DMS53 (cell line): ENCODE measurements at places on chromosomes 16 and 17.

DNA sequence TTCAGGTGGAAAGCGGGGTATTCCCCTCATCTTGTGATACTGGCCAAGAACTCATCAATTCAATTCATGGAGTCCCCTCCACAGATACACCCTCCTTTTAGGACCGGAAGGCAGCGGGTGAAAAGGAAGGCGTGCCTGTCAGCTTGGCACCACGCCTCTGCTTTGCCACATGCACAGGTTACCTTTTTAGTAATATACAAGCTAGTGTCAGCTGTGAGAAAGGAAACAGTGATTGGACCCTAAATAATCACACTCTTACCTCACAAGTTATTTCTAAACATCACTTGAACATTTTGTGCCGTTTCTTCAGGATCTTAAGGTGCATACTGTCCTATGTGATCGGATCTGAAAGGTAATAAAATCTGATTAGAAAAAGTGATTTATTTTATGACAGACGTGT is 15.7 kb downstream of the ZDHHC7 start:
- DNase-seq, result no peak

- peak; percentile 69 for DNase-seq
Measured at GRCh38 chr17:20156196-20157000, 147.2 kb downstream of the SPECC1 start.

- DNase-seq, result no peak
Measured at GRCh38 chr17:48211787-48212186, 104.2 kb downstream of the SNX11 start.

DNA sequence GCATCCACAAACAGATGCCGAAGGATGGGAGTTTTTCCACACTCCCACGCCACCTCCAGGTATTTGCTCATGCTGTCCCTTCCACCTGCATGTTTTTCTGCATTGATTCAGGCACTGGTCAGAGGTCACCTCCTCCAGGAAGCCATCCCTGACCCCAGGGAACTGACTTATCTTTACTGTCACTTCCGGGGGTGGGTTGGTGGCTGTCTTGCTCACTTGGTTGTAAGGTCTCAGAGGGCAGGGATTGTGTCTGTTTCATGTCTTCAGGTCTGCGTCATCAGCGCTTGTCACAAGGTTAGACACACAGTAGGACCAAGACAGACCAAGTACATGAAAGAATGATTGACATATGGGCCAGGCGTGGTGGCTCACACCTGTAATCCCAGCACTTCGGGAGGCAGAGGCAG is 1.9 kb upstream of the IL4R start:
- no peak for DNase-seq

GRCh38 chr17:22217135-22217534 is 524.8 kb downstream of the KCNJ18 start:
- no peak for DNase-seq

GRCh38 chr16:57807968-57808528 is 5.8 kb upstream of the KIFC3 start:
- peak; percentile 95 for DNase-seq

GRCh38 chr16:48877946-48878345 is 268.0 kb upstream of the N4BP1 start:
- no peak for DNase-seq

GRCh38 chr17:27651411-27652345 is 20.7 kb downstream of the LGALS9 start:
- peak; percentile 78 for DNase-seq

GRCh38 chr16:87948735-87949070 is 2.5 kb upstream of the BANP start:
- no peak for DNase-seq

GRCh38 chr17:50719924-50720794 is 756 bp downstream of the LUC7L3 start:
- DNase-seq, result peak; percentile 49

DNA sequence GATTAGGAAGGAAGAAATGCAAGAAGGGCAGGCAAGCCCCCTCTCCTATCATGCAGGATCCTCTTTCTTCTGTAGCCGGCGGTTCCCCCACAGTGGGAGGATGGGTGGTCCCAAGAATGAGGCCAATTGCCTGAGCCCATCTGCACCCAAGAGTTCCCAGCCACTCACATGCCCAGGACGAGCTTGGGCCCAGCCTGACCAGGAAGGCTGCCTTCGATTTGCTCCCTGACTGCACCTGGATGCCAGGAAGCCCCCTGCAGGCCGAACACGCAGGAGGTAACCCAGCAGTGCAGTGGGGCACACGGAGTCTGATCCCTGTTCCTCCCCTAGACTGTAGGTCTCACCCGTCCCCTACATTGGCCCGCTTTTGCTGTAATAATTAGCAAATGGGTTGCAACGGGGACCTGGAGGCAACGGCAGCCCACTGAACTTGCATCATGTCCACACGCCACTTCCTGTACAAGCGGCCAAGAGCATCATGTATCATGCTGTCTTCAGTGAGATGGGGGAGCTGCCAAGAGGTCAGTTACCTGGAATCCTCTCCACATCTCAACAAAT is 67.5 kb downstream of the AMFR start:
- no peak for DNase-seq

DNA sequence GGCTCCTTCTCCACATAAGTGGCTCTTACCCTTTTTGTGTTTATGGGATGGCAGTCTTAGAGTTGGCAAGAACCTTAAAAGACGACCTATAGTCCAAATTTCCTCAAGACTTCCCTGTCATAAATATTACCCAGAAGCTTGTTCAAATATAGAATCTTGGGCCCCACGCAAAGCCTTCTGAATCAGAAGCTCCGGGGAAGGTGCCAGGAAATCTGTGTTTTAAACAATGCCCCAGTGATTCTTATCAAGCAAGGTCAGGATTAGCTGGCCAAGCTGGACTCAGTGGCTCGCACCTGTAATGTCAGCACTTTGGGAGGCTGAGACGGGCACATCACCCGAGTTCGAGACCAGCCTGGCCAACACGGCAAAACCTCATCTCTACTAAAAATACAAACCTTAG is 85.7 kb downstream of the TIMM22 start:
- DNase-seq, result no peak

GRCh38 chr17:53353919-53354351 is 468.8 kb upstream of the KIF2B start:
- DNase-seq, result no peak

GRCh38 chr17:56257075-56257474 is 103.8 kb downstream of the ANKFN1 start:
- no peak for DNase-seq

DNA sequence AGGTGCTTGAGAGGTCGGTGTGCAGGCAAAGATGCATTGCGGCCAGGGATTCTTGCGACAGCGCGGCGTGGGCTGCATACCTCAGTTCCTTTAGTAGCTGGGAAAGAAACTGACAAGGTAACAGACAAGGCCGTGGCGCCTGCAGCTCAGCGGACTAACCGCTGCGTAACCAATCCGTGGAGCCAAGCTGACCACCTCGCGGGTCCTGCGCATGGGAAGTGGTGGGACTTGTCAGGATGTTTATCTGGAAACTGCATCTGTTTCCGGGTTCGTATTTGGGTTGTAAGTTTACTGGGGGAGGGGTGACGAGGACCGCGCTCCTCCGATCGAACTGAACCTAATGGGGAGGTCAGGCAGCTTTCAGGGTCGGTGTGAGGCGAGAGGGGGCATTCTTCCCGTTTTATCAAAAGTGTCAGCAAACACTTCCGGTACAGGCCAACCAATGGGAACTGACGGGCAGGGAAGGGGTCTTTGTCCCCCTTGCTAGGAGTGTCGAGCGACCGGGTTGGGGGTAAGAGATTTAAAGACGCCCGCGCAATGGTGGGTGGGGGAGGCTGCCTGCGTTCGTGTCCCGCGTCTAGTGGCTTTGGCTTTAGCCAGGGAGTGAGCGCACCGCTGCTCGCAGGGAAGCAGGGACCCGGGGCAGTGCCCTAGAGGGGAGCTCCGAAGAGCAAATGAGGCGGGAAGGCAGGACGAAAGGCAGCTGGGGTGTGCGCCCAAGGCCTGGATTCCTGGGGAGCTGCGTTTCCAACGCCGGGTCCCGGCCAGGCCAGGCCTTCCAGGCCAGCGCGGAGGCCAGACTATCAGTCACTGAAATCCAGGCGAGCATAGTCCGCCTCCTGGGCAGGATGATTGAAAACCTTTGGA is 7.0 kb downstream of the IRX6 start:
- no peak for DNase-seq

DNA sequence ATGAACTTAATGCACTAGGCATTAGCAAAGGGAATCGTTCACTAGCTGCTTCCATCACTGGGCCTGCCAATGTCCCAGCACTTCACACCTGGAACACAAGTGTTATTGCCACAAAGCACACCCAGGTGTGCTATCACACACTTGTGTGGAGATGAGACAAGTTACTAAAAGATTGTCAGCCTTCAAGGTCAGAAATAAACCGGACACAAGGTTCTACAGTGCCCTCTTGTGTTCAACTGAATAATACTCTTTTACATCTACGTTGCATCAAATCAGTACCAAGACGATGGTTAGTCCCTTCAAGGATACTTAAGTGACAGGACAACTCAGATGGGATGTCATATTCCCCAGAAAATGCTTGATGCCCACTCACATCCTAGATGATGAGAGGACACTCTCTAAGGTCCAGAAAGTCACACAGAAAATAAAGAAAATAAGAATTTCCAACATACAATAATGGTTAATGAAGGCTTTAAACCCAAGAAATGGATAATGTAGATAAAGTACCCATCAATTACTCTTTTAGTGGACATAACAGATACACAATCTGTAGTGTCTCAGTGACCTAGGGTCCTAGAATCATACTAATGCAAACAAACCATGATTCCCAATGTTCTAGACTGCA is 16.4 kb upstream of the GLG1 start:
- peak; percentile 61 for DNase-seq

- peak; percentile 71 for DNase-seq
Measured at GRCh38 chr16:29804455-29805231, 1.7 kb upstream of the MAZ start.
